ENCODE measurements at places on chromosomes 11 and 22.
A peak's percentile ranks its signal among the peaks of the same experiment; 100 is the strongest.

GRCh38 chr11:111932611-111932950 lies 4.6 kb upstream of the DIXDC1 start:
- peak; percentile 28 for DNase-seq

GRCh38 chr11:61787928-61788491 lies 4.4 kb downstream of the TMEM258 start:
- peak; percentile 78 for DNase-seq

DNA sequence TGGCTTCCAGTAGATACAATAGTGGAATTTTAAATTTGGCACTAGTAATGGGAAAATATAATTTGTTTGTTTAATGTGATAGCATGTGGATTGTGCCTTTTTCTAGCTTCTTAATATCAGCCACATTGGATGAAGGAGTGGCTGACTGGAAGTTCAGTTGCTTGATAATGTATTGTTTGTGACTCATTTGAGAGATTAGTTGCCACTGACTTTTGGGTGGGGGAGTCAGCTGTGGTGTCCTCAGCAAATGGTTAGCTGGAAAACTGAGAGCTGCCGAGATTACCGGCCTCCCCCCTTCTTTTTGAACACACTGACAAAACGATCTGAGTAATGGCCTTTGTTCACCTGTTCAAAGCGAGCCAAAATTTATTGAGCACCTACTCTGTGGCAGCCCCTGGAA lies 5.5 kb downstream of the JAM3 start:
- DNase-seq: no peak

- no peak for DNase-seq
Measured at GRCh38 chr11:32870676-32871075, 21.9 kb upstream of the QSER1 start.

DNA sequence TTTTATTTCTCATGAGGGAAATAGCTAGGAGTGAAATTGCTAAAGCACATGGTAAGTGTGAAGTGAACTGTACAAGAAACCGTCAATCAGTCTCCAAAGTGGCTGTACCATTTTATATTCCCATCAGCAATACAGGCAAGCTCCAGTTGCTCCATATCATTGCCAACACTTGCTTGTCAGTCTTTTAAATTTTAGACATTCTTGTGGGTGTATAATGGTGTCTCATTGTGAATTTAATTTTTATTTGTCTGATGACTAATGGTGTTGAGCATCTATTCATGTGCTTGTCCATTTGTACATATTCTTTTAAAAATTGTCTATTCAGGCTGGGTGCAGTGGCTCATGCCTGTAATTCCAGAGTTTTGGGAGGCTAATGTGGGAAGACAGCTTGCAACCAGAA lies 34.1 kb upstream of the SMCO4 start:
- DNase-seq: no peak

GRCh38 chr11:80104191-80104590 lies 663.4 kb upstream of the TENM4 start:
- DNase-seq: no peak

GRCh38 chr11:66902486-66903177 lies 45.8 kb downstream of the LRFN4 start:
- DNase-seq: no peak

DNA sequence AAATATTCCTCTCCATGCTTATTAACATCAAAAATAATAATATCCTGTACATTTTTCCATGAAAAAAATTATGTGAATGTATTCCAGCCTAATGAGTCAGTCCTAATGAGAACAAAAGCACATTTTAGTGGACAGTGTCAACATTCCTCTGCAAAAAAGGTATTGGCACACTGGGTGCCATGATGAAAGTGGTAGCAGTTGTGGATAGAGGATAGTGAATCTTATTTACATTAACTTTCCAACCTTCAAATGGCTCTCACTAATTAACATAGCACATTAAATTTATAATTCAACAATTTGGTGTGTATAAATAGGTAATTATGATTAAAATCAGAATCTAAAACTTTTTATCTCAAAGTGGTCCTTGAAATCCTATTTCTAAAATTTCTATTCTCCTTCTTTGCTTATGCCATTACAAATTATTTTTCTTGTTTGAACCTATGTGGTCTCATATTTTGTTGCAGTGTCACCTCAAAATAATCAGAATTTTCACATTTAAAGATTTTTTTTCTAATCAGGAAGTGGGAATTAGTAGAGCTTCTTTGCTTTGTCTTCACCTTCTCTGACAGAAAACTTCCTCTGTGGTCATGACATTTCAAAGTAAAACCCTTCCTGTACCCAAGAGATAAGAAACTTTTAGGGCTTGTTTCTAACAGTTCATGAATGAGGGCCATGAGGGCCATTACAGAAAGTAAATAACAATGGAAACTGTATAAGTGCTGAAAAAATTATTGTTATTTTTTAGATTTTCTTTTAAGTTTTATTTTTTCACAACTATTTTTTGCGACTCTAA lies 18.7 kb downstream of the SOX6 start:
- no peak for DNase-seq

DNA sequence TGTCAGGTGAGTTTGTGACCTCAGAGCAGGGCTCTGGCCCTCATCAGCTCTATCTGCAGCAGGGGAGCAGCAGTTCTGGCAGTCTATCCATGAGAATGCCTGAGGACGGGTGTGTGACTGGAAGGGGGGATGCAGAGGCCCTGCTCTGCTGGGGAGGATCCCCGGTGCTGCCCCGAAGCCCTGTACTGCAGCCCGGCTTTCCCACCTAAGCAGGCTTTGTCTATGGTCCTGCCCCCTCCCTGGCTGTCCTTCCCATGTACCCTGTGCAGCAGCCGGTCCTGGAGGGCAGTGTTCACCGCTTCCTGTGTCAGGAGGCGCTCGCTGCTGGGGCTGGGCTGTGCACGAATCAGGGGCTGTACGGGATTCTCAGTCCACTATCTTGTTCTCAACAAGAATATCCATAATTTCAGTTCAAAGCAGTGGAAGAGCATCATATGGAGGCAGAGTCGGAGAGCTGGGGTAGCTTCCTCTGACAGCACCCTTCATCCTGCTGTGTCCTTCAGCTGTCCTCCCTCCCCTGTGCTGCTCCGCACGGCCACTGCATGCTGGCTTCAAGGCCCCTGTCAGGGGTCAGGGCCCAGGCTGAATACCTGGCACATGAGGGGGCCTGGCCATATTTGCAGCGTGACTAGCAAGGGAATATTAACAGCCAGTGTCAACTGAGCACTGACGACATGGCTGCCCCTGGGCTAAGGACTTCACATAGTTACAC lies 125.2 kb downstream of the CTTN start:
- DNase-seq: no peak

DNA sequence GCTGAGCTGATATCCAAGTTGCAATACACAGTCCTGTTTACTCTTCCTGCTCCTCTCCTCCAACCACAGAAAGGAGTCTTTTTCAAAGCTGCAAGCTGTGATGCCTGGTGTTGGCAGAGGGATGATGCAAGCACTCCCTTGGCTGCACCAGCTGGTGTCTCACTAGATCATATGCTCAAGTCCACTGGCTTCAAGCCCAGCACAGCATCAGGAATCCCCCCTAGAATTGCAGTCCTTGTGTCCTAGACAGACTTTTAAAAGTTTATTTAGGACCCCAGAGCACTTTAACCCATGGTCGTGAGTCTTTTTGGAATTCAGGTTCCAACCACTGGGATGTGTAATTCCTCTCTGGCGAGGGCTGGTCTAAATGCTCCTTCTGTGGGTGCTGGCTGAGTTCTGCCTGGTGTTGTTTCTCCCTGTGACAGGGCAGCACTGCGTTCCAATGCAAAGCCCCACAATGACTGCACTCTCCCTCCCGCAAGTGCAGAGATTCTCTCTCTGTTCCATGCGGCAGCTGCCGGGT lies 1.9 kb upstream of the HEPN1 start:
- DNase-seq: peak; percentile 80

GRCh38 chr11:130002352-130002845 lies at the start of gene PRDM10:
TSS of gene PRDM10 (minus strand) at chr11:130002835. CDS start at chr11:129960964, 41,871 bp downstream.
- peak; percentile 97 for DNase-seq

GRCh38 chr22:37519268-37520195 lies at the start of gene CARD10:
TSS of gene CARD10 (minus strand) at chr22:37519415. CDS start at chr22:37519200, 215 bp downstream.
- no peak for DNase-seq

DNA sequence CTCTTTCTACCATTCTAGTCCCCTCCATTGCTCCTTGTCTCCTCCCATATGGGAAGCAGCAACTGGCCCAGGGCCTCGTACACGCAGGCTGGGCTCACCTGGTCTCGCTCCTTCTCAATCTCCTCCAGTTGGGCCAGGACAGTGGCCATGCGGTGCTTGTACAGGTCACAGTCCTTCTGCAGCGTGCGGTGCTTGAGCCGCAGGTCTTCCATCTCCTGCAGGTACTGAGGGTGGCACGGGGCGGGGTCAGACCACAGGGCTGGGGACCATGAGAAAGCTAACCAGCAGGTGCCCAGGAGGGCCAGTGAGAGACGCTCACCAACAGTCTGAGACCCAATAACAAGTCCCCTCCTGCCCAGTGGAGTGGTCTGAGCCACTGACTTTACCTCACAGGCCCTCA lies 11.5 kb downstream of the CARD10 start:
- DNase-seq: no peak

DNA sequence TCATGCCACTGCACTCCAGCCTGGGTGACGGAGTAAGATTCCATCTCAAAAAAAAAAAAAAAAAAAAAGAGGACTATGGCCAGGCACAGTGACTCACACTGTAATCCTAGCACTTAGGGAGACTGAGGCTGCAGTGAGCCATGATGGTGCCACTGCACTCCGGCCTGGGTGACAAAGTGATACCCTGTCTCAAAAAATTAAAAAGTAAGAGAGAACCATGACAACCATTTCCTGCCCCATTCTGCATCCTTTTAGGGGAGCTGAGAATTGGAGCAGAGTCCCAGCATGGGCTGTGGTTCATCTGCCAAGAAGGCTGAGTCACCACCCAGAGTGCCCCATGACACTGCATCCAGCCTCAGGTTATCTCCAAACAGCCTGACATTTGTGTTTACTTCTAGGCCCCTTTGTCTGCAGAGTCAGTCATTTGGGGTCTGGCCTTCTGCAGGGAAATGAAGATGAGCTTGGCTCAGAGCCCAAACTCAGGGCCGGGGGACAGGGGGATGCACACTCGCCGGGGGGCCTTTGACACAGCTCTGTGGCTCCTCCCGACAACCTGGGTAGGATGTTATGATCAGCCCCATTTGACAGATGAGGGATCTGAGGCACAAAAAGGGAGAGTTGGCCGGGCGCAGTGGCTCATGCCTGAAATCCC lies 4.7 kb downstream of the CSDC2 start:
- DNase-seq: no peak

GRCh38 chr22:47051441-47052071 lies 289.1 kb downstream of the TBC1D22A start:
- no peak for DNase-seq

DNA sequence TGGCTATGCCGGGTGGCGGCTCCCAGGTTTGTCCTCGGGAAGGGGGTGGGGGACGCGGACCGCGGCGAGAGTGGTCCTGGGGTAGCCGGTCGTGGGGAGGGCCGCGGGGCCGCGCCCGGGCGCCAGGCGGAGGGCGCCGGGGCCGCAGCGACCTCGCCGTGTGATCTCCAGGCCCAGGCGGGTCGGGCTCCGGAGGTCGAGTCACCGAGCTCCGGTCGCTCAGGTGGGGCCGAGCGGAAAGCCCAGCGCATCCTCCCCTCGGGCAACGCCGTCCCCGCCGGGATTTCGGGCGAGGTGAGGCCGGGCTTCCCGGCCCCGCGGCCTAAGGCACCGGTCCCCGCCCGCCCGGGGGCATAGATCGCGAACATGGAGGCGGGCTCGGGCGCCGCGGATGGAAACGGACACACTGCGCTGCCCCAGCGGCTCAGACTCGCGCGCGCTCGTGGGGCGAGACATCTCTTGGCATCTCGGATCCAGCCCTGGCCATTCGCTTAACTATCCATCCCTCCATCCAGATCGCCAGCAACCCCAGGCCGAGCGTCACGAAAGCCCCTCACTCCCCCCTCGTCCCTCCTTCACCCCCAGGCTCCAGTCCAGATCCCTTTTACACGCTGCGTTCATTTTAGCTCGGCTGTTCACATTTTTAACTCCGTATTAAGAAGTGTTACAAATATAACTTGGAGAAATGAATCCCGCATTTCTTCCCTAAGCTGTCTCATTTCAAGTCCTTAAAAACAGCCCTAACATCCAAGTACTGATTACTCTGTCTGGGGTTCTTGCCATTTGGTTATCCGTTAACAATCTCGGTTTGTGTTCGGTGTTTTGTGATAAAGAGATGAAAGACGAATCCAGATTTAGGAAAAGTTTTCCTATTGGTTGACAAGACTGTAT lies 460 bp downstream of the ZC3H12C start:
- peak; percentile 89 for DNase-seq

DNA sequence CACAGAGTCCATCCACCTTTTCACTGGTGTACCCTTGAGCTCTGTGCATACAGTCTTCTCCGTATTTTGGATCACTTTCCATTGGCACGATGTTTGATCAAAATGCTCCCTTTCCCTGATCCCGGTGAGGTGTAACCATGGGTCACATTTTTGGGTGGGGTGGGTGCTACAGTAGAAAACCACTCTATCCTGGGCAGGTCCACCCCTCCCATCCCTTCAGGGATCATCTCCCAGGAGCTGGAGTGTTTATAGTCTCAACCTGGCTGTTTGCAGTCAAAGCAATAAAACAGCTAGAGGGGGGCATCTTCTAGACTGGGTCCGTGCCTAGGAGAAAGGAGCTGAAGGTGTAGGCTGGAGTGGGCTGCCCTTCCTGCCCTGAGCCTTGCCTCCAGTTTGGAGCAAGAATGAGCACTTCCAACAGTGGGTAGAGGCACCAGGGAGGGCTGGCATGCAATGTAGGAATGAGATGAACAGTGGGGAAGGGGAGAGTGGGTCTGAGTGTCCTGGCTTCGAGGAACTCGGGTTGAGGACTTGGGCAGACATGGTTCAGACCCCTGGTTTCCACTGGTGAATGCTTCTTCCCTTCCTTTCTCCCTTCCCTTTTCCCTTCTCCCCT lies 38.8 kb downstream of the RNF141 start:
- no peak for DNase-seq

DNA sequence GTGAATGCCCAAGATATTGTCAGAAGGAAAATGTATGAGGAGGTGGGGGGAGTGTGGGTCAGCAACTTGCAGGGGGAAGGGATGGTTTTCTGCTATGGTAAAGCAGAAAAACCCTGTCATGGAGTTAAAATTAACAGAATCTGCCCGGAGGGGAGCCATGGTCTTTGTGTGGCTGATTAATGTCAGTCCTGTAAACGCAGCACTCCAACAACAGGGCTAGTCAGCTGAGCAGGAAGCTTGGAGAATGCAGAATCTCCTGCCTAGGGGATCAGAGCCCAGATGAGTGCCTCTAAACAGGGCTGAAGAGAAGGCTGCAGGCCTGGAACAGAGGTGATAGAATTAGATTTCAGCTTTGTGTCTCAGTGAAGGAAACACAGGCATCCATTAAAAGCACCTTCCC lies 140.9 kb upstream of the MTNR1B start:
- no peak for DNase-seq

DNA sequence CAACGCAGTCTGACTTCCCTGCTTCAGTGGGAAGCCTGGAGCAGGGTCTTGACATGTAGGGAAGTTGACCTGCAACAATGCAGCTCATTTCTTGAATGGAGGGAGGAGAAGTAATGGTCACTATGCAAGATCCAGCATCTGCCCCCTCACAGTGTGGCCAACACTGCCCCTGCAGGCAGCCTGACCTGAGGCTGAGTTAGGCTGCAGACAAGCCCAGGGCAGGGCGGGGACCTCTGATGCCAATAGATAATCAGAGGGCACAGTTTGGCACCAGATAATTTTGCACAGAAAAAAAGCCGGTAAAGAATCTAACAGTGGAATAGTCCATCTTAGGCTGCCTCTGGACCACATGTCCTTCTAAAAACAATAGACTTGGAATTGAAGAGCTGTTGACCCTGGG lies 182.3 kb downstream of the DSCAML1 start:
- DNase-seq: no peak

GRCh38 chr11:11095831-11096723 lies 238.2 kb upstream of the ZBED5 start:
- no peak for DNase-seq

Data from hippocampal formation (tissue), 2 donors.